ACHN (cell line): ENCODE measurements at places on chromosomes 1 and 21.

DNA sequence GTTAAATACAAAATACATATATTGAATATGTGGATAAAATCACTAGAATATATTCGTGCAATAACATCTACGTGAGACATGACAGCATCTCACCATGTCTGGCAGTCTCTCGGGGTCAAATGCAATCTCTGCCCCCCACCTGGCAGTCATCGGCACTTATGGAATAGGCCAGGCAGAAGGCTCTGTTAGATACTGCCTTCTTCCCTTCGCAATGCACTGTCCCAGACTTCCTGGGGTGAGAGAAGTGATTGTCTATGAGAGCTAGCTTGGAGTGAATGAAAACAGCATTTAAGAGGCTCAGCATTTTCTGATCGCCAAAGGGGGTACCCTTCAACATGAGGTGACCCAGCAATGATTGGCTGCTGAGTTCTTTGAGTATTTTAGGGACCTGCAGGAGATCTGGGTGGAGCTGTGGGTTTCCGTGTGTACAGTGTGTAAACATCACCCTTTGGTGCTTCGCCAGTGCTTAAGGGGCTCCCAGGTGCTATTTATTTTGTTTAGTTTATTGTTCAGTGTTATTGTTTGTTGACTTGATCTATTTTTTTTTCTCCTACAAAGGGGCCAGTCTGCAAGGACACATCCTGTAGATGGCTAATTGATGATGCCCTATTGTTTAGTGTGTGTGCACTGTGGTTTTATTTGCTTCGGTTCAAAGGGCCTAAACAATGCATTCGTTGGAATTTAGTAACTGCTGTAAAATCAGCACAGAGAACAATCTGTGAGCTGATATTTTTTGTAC, 10.2 kb downstream of the ERG start:
- DNase-seq: no peak

GRCh38 chr1:227958617-227959324, 11.0 kb upstream of the WNT9A start:
- no peak for DNase-seq

DNA sequence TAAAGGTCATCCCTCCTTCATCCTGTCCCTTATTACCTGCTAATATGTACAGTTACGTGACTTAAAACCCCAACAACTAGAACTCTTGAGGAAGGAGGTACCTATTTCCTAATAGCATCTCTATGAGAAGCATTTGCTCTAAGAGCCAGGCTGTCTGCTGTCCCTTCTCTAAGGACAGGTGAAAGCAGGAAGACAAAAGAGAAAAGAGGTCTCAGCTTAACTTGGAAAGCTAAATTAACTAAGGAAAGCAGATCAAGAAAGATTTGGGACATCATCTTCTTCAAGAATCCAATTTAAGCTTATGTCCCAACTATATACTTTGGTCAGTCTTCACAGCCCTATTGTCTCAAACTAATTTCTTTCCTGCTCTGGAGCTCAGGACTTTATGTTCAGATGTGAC, 2.9 kb downstream of the EGLN1 start:
- DNase-seq: no peak

DNA sequence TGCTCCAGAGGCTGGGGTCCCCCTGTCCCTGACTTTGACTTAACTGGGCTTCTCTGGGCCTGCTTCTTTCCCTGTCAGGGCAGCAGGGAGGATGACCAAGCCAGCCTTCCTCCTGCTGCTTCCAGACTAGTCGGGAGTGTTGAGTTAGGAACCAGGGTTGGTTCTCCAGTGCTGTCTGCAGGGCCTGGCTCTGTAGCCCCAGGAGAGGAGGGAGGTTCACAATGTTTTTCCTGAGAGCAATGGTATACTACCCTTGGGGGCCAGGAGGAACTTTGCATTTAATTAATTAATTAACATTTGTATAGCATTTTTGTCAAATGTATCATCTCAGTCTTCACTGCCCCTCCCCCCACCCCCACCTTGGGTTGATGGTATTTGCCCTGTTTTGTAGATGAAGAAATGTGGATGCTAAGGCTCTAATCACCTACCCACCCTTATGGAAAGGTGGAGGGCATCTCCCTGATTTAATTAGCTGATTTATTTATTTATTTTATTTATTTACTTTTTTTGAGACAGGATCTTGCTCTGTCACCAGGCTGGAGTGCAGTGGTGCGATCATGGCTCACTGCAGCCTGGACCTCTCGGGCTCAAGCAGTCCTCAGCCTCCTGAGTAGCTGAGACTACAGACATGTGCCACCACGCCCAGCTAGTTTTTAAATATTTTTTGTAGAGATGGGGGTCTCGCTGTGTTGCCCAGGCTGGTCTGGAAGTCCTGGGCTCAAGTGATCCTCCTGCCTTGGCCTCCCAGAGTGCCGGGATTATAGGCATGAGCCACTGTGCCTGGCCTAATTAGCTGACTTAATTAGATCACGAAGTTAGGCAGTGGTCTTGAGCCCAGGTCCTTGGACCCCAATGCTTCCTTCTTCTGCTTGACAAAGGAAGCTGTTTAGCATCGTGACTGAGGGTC, 6.6 kb downstream of the H6PD start:
- no peak for DNase-seq

- peak; percentile 71 for DNase-seq
Measured at GRCh38 chr1:19643602-19644394, at the start of gene NBL1. NBL1 (plus strand) TSS chr1:19644311; CDS start chr1:19655031, 10,720 bp downstream.

DNA sequence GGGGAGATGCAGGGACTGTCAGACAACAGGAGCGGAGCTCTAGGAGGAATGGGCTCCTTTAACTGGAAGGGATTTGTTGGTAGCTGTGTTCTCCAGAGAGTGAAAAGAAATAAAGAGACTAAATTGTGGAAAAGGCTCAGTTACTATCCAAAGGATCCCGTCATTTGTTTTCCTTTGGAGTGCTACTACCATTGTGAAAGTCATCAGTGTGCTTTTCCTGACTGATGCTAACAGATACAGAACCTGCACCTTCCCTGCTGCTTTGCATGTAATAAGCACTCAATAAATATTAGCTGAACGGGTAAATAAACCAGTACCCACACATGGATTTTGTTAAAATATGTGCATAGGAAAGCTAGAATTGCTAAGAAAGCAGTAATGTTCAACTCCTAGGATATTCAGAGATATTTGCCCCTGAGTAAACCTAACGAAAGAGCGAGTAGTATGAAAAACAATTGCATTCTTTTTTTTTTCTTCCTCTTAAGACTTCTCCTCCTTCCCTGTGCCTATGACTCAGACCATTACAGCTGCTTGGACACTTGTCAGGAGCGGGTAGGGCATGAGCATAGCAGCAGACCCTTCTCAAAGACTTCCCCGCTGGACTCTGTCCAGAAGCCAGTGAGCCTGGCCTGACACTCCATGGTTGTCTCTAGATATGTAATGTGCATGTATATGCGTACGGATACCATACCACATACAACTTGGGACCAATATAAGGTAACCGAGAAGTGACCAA, 41.7 kb downstream of the PTGFRN start:
- DNase-seq: no peak

DNA sequence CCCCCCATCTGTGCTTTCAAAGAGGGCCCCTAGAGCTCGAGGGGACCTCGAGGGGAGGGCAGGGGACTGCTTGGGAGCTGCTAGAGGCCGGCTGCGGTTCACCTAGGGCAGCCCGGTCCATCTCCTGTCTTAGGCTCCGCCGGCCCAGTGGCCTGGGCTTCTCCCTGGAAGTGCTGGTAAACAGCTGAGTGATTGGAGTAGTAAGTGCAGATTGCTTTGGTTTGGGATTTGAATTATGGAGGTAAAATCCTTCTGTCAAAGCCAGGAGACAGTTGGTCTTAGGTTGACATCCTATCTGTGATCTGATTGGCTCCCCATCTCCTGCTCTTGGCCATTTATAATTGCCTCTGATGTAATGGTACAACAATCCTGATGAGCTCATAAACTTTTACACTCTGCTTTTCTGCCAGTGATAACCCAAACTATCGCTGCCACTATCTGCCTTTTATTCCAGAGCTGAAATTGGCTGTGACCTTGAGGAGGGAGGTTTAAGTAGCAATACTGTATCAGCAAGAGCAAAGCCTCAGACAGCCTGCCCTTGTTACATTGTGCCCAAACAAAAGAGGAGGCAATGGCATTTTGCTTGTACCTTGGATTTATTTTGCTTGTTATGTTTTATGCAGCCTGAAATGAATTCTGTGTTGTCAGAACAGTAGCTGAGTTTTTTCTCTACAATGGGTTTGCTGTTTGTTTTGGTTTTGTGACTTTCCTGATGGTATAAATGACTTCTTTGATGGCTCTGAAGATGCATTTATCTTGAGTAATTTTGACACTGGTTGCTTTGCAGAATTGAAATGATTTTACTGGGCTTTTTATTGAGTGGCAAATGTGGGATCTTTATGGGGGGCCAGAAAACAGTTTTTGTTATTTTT, 2.4 kb downstream of the ARID1A start:
- DNase-seq: peak; percentile 87

- no peak for DNase-seq
Measured at GRCh38 chr1:205262731-205263171, 35.0 kb downstream of the TMCC2 start.

- DNase-seq: no peak
Measured at GRCh38 chr1:56415258-56415657, 164.1 kb downstream of the PLPP3 start.

GRCh38 chr1:31576743-31577455, 584 bp downstream of the TINAGL1 start:
- no peak for DNase-seq

DNA sequence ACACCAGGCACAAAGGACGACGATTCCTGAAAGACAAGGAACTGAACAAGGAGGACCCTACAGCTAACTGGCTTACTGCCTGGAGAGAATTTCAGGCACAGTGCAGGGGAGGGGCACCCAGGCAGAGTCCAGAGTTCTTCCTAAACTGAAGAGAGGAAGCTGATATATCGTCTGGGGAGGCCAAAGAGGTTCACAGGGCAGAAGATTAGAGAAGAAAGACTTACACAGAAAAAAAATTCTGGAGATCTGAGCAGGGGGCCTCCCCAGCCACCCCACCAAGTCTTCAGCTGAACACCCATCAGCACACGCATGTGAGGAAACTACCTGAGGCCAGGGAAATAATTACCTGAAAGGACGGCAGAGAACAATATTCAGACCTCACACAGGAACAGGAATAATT, 24.6 kb downstream of the SORT1 start:
- no peak for DNase-seq

DNA sequence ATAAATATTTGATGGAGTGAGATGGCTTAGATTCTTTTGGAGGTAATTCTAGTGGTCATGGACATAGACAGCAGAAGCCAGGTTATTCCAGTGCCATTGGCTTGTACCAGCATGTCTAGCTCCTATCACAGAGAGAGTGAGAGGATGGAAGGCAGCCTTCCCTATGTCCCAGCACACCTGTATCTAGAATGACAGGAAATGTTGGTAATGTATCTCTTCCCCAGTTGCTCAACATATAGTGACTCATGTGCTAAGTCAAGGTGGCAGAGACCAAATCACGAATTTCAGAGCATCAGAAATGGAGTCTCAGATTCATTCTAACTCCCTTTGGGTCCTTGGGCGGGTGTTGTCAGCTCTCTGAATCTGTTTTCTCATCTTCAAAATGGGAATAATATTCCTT, 28.4 kb downstream of the METTL13 start:
- DNase-seq: no peak

GRCh38 chr21:43609501-43610340, 49.6 kb downstream of the HSF2BP start:
- peak; percentile 48 for DNase-seq

- DNase-seq: peak; percentile 83
Measured at GRCh38 chr1:214506972-214507431, 44.4 kb downstream of the PTPN14 start.

- no peak for DNase-seq
Measured at GRCh38 chr1:68287241-68287640, 54.9 kb upstream of the WLS start.

DNA sequence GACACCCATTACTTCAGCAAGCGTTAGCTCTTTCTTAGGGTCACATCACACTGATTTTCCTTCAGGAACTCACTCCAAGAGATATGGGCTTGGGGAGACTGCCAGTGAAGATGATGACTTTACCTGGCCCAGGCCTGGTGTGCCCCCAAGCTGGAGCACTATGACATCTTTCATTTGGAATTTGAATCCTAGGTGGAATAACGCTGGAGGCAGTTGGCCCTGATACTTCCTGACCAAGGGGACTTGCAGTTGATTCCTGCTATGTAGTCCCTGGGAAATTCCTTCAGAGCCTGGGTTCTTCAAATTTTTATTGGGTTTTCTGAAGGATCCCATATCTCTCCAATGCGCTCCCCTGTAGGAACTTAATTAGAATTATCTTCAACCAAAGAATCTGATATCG, 114.9 kb upstream of the GUCA2B start:
- DNase-seq: no peak

- no peak for DNase-seq
Measured at GRCh38 chr1:27607239-27607804, 3.4 kb upstream of the AHDC1 start.

GRCh38 chr1:161330346-161330745, 16.2 kb downstream of the SDHC start:
- DNase-seq: no peak

DNA sequence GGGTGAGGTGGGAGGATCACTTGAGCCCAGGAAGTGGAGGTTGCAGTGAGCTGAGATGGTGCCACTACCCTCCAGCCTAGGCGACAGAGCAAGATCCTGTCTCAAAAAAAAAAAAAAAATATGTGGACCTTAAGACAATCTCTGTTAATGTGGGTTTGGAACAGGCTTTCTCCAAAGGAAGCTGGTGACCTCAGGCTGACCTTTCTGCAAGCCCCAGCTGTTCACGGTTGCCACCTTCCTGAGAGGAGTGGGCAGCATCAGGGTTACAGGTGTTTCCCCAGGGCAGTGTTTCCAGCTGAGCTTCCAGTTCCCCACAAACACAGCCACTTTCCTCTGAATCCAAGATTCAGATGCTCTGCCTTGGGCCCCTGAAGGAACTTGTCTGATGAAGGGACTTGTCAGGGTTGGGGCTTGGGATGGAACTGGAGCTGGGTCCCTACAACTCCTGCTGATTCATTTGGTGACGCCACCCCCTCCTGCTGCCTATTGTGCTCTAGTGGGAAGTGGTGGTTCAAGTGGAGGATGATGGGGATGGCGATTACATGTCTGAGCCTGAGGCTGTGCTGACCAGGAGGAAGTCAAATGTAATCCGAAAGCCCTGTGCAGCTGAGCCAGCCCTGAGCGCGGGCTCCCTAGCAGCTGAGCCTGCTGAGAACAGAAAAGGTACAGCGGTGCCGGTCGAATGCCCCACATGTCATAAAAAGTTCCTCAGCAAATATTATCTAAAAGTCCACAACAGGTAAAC, 1.9 kb downstream of the ZBTB48 start:
- DNase-seq: no peak

- DNase-seq: peak; percentile 44
Measured at GRCh38 chr21:38679534-38679933, 126.2 kb upstream of the ETS2 start.

- DNase-seq: no peak
Measured at GRCh38 chr1:240524356-240525069, 87.4 kb downstream of the GREM2 start.

GRCh38 chr1:150563340-150564038, 14.3 kb downstream of the ADAMTSL4 start:
- DNase-seq: peak; percentile 63

- DNase-seq: no peak
Measured at GRCh38 chr1:85447006-85447943, 17.7 kb downstream of the DDAH1 start.
